Mucosa of gallbladder (tissue), 1 donor: ENCODE measurements at places on chromosomes 11 and 22. TPM values are rescaled to one million over a fixed set of nuclear protein-coding genes. Genes with fewer than 3 reads are reported as not detected.

DNA sequence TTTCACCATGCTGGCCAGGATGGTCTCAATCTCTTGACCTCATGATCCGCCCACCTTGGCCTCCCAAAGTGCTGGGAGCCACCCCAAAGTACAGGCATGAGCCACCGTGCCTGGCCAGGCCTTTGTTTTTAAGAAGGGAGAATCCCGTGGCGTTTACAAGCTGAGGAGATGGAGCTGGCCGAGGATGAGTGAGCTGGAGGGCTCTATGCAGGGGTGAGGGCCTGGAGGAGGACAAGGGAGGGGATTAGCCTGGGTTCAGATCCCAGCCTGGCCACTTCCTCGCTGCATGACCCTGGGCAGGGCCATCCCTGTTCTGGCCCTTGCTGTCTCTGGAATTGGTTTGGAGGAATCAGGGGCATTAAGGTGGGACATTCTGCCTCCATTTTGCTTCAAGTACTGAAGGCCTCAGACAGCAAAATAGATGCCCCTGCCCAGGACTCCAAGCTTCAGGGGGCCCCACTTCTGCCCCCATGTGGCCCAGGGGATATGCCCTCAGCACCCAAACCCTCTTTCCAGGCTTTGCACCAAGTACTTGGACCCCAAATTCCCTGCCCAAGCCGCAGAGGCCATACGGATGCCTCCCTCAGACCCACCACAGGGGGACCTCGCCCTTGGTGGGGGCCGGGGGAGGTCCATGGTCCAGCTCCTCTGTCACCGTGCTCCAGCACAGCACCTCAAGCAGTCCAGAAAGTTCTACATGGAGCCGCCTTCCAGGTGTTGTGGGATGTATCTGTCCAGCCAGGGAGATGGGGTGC, 12.1 kb upstream of the LRP5 start:
- no peak for DNase-seq

DNA sequence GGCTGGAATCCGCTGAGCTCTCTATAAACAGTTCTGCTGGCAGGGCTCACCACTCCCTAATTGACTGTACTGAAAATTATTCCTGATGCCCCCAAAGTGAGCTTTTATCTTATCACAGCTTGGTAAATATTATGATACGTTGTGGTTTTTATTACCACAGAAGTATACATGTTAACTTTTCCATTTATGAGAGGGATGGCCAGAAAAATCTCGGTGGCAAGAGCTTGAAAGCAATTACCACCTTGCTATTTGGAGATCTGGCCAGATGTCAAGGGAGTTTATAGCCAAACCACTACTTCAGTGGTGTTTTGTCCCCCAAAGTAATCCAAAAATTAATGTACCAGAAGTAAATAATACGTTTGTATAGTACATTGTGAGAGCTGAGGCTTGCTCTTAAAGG, 75.4 kb upstream of the RCN1 start:
- no peak for DNase-seq

GRCh38 chr11:120196826-120197225, 14.0 kb upstream of the OAF start:
- DNase-seq, result no peak

DNA sequence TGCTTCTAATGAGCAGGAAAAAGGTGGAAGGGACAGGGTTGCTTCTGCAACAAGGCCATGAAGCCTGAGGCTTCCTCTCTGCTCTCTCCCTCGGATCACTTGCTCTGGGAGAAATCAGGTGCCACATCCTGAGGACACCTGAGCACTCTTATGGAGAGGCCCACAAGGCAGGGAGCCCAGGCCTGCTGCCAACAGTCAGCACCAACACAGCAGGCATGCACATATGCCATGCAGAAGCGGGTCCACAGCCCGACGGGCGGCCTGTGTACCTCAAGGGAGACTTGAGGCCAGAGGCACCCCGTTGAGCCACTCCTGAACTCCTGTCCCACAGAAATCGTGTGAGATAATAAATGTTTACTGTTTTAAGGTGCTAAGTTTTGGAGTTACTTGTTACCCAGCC, 9.5 kb downstream of the TTLL12 start:
- DNase-seq, result no peak

DNA sequence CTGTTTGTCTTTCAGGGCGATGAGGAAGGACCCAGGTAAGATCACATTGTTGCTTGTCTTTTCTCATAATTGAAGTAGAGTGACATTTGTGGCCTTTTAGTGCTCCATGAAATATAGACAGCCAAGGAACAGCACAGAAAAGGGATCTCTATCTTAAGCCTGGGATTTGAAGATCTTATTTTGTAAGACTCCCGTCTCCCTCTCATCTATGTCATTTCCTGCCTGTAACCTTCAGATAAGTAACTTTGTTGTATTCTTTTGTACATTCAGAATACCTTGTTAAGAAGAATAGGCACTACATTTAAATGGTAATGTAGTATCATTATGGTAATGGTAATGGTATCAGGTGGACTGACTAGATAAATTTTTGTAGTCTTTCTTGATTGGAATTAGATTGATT, 72.8 kb downstream of the TRIM44 start:
- DNase-seq, result no peak

GRCh38 chr11:121374286-121374985, 77.7 kb upstream of the SORL1 start:
- no peak for DNase-seq

Gene APOA5
- total RNA-seq, result 0.29 TPM

Gene CASP5
- total RNA-seq, result not detected

DNA sequence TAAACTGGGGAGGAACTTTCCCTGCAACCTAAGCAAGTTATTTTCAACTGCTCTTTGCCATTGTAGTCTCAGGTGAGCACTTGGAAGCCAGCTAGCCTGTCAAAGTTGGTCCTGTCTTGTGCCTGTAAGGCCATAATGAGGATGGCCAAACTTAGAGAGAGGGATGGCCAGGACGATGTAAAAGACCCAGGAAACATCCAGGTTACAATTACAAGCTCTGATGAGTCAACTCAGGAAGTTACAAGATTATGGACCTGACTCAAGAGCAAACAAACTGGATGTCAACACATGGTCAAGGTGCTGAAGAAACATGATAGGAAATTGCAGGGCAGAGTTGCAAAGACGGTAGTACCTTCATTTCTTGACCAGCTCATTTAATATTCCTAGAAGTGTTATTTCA, 1.6 kb downstream of the GTPBP1 start:
- no peak for DNase-seq

- no peak for DNase-seq
Measured at GRCh38 chr11:44964526-44965209, 14.0 kb upstream of the TP53I11 start.
